ENCODE measurements at places on chromosomes 7 and 10.

DNA sequence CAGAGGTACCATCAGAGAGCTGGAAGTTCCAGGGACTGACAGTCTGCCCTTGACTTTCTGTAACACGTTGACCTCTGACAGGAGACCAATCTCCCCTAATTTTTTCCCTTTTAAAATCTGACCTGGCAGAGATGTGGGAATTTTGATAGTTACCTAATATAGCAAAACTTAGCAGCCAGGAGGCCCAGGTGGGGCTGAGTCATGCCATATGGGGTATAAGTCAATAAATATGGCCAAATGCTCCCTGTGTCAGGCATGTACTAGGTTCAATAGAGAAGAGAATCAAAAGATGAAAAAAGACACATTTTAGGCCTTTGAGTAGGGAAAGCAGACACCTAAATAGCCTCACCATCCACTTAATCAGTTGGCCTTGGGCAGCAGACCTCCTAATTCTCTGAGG is 6.1 kb upstream of the GRK5 start:
- no peak for DNase-seq

DNA sequence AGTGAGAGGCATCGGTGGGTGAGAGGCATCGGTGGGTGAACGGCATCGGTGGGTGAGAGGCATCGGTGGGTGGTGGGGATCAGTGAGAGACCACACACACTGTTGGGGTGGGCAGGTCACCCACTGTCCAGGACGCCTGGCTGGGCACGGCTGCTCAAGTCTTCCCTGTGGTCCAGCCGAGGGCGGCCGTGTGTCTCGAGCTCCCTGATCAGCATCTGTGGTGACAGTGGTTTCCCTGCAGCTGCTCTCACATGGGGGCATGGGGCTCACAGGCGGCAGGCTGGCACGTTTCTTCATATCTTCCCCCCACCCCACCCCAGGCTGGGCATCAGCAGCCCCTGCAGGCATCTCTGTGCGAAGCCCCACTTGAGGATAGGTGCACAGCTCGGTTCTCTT is 78.2 kb downstream of the NKX6-2 start:
- no peak for DNase-seq

DNA sequence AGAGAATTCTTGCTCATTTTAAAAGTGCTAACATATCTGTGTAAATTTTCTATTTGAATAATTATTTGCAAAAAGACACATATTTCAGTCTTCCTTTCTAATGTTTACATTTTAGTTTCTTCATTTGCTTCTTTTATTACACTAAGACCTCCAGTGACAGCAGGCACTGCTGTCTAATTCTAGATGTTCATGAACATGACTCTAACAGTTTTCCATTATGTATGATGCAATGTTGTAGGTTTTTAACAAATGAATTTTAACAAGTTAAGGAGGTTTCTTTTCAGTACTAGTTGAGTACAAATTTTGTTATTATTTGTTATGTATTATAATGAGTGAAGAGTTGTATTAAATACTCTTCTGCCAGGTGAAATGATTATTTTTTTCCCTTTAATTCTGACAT is 83.6 kb downstream of the GRB10 start:
- no peak for DNase-seq

- no peak for DNase-seq
These were observed 17.0 kb upstream of the SH3PXD2A start for GRCh38 chr10:103872137-103872931.

DNA sequence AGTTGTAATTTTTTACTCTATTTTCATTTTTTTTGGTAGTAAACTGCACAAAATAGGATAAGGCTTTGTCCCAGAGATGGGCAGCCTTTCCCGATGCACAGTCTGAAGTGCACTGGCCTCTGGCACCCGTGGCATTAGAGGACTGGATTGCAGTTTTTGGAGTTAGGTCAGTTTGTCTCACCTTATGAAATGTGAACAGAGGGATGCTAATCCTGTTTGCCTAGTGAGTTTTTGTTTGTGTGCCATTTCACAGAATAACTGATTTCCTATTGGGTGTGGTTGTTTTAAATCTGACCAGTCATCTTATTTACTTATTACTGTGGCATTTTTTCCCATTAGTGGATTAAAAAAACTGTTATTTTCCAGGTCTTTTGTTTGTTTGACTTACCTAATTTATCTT is 109.5 kb upstream of the GATA3 start:
- no peak for DNase-seq
